ENCODE measurements at places on chromosomes 5 and 9.
A peak's percentile ranks its signal among the peaks of the same experiment; 100 is the strongest.

DNA sequence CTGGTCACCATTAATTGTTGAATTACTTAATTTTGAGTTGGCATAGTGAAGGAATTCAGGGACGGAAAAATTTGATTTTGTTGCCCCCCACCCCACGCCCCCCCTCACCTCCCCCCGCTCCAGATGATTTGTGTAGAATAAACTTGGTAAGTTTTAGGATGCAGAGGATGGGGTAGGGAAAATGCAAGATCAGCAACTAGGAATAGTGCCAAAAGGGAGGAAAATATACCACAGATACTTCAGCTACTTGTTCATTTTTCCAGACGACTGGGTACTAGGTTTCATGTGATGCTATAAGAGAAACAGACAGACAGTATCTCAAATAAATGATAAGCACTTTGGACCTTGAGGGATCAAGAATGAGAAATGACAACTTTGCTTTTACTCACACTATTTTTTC, 862.2 kb upstream of the SEMA6A start:
- no peak for DNase-seq

DNA sequence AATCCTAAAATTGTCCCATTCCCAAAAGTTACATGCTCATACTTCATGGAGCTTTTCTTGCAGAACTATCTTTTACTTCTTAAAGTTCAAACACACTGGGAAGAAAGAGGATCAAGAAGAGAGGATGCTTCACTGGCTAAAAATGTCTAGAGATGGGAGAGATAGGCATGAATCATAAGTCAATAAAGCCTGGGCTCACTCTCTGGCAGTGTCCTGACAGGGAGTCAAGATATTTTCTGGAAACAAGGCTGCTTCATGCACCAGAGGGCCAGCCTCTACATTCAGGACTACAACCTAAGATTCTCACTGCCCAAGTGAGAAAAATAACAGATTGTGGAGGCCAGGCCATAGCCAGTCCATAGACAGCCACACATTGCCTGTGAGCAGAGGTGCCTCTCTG, 1358.4 kb downstream of the EFNA5 start:
- no peak for DNase-seq

DNA sequence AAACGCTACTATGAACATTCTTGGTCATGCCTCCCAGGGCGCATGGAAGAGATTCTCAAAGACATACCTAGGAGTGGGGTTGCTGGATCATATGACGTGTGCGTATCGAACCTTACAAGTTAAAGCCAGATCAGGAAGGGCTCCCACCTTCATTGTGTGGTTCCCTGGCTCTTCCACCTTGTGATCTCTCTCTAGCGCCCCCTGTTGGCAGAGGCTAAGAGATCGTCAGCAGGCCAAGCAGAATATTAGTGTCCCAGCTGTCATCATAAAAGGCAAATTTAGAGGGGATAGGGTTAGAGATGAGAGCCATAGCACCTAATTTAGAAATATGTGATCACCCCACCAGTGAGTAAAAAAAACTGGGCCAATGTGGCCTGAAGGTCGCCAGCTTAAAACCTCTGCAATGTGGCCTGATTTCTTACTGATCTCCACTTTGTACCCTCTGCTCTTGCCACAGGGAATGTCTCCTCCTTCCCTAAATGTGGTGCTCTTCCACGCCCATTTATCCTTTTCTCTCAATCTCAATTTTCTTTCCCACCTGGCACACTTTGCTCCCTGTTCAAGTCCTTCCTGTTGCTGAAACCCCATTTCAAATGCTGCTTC, 91.7 kb upstream of the SHB start:
- peak; percentile 18 for DNase-seq

DNA sequence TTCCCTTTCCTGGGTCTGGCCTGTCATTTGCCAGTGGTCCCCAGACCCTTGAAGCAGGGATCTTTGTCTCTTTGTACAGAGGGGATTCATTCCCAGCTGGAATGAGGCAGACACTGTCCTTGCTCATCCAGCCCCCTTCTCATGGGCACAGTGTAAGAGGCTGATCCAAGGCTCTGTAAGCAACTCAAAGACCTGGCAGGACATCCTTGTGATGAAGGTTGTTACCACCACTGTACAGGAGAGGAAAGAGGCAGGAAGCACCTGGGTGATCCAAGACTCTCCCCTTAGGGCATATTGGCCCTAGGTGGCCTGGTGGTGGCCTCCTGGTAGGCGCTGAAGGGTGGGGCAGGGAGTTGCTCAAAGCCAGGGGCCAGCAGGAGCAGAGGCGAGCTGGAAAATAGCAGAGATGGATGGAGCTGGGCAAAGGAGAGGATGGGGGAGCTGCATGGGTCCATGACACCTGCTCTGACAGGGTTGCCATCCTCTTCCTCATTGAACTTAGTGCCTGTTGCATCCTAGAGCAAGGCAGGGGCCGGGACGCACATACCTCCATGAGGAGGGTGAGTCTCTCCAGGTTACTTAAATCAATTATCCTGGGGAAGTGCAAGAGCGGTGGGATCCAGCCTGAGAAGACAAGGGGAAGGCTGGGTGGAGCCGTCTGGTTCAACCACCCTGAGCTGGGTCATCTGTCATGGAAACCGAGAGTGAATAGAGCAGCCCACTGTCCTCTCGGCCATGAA, 9.8 kb upstream of the GADD45G start:
- no peak for DNase-seq

- no peak for DNase-seq
These were observed 5.5 kb downstream of the CDK5RAP2 start for GRCh38 chr9:120574473-120574872.

DNA sequence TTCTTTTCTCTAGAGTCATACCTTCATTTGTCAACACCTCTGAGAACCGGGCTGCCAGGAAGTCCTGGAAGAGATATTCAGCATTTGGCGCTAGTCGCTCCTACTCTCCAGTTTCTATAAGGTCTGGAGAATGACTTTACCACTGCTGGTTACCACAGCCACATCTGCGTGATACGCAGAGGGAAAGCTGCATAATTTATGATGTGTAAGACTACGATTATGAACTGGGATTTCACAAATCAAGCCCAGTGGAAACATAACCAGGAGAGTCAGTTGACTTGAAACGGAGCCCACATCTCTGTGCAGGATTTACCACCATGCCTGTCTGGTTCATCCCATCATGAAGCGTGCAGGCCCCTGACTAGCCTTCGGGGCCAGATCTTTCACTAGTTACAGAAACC, 72.6 kb downstream of the FGF1 start:
- DNase-seq = no peak

DNA sequence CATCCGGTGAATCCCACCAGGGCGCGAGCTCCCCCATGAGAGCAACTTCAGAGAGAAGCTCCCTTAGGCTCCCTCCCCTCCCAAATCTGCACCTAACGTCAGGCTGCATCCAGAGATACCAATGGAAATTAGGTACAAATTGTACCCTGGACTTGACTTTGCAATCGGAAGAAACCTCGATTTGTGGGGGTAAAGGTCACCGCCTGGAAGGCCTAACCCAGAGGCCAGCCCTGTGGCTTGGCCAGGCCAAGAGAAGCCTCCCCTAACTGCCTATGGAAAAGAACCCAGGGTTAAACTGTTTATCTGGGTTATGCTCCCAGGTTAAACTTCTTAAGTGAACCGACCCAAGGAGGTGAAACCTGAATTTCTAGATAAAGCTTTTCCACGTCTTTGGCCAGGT, 80.4 kb downstream of the GTF3C4 start:
- no peak for DNase-seq

- no peak for DNase-seq
These were observed 175.6 kb downstream of the SPATA31D1 start for GRCh38 chr9:82164159-82164558.

DNA sequence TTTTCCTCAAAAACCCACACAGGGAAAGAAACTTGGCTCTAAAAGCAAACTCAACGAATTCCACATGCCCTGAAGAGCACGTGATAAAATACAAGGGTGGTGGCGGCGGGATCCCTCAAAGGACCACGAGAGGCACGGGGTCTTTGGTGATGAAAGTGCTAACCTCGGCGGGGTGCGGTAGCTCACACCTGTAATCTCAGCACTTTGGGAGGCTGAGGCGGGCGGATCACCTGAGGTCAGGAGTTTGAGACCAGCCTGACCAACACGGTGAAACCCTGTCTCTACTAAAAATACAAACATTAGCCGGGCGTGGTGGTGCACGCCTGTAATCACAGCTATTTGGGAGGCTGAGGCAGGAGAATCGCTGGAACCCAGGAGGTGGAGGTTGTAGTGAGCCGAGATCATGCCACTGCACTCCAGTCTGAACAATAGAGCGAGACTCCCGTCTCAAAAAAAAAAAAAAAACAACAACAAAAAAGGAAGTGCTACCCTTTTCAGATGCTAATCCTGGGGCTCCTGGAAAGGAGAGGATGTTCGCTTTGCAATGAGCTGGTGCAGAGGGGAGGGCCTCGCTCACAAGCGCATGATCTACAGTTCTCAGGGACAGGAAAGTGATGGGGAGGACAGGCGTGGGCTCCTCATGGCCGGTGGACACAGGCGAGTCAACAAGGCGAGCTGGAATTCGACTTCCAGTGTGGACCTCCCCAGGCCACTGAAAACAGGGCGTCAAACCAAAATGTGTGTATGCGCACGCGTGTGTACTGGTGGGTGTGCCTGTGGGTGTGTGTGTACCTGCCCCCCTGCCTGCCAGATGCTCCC, 54.1 kb downstream of the USP20 start:
- no peak for DNase-seq

GRCh38 chr9:89513837-89514236, 15.9 kb upstream of the SEMA4D start:
- DNase-seq = no peak

DNA sequence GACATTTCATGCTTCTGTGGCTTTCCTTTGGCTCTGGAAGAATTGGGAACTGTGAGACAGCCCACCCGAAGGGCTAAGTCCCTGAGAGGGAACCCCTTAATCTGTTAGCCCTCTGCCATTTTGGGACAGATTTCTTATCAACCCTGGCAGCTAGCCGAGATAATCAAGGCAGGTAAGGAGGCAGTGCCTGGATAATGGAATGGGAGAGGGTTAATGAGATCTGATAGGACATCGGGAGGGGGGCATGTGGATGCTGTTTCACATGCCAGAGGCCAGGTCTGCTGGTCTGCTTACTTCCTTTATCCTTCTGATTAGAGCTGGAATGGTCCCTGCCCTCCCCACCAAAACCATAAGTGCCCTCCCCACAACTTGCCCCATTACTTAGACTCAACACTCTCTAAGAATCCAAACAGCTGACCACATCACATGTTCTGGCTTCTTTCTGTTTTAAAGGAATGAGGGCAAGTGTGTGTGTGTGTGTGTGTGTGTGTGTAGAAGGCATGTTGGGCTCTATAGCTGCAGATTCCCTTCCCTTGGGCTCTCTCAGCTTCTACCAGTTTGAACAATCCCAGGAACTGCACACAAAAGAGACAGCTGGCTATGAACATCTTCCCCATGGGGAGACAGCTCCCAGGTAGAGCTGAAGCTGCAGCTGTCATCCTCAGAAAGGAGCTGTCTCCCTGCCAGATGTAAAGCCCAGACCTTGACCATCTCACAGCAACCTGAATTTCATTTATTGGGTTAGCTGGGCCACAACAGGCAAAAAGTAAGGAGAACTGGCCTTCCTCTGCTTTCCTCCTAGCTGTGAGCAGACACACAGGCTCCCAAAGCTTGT, 221.3 kb downstream of the PIK3R1 start:
- DNase-seq = no peak

DNA sequence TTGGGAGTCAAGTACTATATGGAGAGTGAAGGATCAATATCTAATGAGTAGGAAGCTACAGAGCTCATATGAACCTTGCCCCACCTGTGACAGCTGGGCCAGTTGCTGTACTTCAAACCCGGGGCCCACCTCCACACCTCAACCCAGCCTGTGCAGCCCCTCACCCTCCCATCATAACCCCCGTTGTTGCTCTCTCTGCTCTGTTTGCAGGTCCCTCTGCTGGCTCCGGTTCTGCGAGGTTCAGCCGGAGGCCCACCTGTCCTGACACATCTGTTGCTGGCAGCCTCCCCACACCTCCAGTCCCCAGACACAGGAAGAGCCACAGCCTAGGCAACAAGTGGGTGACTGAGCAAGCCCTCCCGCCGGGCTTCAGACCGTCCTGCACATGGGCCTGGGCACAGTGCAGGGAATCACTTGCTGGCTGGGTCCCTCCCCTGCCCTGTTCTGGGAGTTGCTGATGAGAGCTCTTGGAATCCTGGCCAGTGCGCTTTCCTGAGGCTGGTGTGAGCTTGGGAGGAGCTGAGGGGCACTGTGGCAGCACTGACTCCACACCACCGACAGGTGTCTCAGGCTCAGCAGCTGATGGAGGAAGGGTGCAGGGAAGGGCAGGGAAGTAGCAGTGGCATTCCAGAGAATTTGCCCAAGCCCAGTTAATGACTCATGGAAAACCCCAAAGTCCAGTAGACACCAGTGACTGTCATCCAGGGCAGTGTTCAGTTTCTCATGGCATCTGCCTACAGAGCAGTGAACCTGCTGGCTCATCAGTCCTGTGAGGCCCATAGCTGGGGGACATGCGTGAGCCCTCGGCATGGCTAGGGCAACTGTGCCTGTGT, 69.5 kb upstream of the GARNL3 start:
- no peak for DNase-seq

DNA sequence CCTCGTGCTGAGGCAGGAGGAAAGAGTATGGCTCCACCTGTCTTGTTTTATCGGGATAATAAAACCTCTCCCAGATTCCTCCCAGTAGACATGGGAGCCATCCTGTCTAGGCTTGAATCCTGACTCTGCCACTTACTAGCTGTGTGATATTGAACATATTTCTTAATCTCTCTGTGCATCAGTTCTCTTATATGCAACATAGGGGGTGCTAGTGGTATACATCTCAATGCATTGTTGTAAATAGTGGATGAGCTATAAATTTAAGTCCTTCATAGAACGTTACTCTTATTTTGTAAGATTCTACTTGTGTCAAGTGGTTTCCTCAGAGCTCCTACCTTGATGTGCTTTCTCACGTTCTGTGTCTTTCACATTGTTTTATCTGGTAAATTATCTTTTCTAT, 417.7 kb upstream of the POU5F2 start:
- no peak for DNase-seq

DNA sequence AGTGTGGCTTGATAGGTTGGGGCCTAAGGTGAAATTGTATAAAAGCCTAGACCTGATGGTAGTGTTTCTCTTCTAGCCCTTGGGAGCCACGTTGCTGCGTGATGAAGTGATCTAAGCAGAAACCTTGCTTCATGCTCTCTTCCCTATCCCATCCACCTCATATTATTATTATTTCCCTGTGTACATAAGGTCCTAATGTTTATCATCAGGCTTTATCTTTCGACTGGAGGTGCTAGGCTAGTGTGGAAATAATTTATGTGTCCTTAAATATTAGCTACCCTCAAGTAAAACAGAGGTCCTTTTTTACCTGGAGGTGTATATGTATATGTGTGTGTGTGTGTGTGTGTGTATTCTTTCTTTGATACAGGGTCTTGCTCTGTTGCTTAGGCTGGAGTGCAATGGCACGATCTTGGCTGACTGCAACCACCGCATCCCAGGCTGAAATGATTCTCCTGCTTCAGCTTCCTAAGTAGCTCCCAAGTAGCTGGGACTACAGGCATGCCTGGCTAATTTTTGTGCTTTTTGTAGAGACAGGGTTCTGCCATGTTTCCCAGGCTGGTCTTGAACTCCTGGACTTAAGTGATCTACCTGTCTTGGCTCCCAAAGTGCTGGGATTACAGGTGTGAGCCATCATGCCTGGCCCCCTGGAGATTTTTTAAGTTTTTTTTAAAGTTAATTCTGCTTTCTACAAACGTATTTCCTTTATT, 3.7 kb downstream of the UGCG start:
- DNase-seq = no peak
